Breast epithelium (tissue), 4 donors: ENCODE measurements at places on chromosomes 7 and 10. TPM values are rescaled to one million over a fixed set of nuclear protein-coding genes. Genes with fewer than 3 reads are reported as not detected.

DNA sequence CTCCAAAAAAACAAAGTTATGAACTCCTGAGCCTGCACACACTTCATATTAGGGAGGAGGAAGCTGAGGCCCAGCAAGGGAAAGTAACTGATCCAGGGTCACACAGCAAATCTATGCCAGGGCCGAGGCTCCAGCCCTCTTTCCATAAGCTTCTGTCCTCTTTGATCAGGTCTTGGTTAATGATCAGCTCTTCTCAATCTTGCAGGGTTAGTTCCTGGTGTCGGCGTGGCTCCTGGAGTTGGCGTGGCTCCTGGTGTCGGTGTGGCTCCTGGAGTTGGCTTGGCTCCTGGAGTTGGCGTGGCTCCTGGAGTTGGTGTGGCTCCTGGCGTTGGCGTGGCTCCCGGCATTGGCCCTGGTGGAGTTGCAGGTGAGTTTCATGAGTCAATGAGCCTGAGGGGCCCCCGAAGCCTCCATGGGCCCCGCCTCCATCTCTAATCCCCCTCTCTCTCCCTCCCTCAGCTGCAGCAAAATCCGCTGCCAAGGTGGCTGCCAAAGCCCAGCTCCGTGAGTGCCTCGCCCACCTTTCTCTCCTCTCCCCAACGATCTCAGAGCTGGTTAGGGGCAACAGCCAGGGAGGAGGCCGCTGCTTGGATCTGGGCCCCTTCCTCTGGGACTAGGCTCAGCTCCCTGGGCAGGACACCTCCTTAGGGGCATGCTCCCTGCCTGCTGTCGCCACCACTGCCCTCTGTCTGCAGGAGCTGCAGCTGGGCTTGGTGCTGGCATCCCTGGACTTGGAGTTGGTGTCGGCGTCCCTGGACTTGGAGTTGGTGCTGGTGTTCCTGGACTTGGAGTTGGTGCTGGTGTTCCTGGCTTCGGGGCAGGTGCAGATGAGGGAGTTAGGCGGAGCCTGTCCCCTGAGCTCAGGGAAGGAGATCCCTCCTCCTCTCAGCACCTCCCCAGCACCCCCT is 23.7 kb upstream of the LIMK1 start:
- H3K27ac ChIP-seq = peak overlapping the region; percentile 74
- H3K36me3 ChIP-seq = no peaks in the 10 kb centered on the region
- H3K27me3 ChIP-seq = no peaks in the 10 kb centered on the region
- no peaks in the 10 kb centered on the region for H3K4me1 ChIP-seq
- H3K4me3 ChIP-seq = no peak overlapping the region
- DNase-seq = peak; percentile 83

DNA sequence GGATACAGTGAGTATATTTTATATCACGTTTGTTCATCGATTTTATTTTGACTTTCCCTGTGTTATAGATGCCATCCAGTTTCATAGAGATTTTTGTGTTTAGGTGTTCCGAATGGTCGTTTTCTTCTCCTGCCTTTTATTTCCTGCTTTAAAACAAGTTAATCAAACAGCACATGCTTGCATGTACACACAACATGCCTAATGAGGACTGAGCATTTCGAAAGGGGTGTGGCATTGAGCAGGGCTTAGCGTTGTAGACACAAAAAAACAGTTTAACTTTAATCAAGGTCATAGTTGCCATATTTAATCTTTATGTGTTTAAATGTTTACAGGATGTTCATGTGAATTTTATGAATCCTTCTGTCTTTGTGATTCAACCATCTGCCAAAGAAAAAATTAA is 430.5 kb upstream of the GALNT17 start:
- no peak overlapping the region for H3K4me3 ChIP-seq
- no peaks in the 10 kb centered on the region for H3K27me3 ChIP-seq
- H3K27ac ChIP-seq = no peak overlapping the region
- H3K36me3 ChIP-seq = no peaks in the 10 kb centered on the region
- DNase-seq = no peak

ARHGAP22 gene
- 4.8 TPM for total RNA-seq

SUN3 gene
- not detected for total RNA-seq

- H3K27ac ChIP-seq = no peak overlapping the region
- H3K27me3 ChIP-seq = no peaks in the 10 kb centered on the region
- H3K4me1 ChIP-seq = no peaks in the 10 kb centered on the region
These were observed 34.8 kb upstream of the FGFR2 start for GRCh38 chr10:121633056-121633455.

GRCh38 chr10:110695539-110695886 is 51.4 kb downstream of the RBM20 start:
- no peaks in the 10 kb centered on the region for H3K27me3 ChIP-seq
- DNase-seq = no peak
- H3K27ac ChIP-seq = no peak overlapping the region
- H3K4me3 ChIP-seq = no peak overlapping the region
- no peaks in the 10 kb centered on the region for H3K4me1 ChIP-seq
- H3K36me3 ChIP-seq = no peaks in the 10 kb centered on the region

KIN gene
- total RNA-seq = 13.3 TPM

DNA sequence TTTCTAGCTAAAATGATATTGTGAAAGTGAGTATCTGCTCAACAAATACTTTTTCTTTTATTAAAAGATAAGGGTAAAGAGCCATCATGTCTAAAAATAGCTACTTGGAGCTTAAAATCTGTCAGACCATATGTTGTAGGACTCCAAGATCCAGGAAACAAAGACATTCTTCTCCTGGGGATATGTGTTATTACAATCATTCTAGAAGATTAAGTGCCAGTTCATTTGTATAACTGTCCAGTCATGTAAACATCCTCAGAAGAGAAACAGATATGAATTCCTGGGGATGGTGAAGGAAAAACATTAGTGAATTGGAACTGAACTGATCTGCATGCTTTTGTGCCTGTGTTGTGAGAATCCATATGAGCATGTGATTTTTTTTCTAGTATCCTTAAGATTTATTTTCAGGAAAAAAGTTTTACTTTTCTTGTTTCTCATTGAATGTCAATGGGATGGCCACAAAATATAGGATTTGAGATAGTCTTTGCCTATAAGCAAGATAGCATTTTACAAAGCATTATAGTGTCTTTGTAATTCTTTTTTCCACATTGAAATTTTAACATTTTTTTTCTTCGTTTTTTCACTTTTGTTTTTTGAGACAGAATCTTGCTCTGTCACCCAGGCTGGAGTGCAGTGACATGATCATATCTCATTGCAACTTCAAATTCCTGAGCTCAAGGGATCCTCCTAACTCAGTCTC is 14.4 kb upstream of the MTERF1 start:
- no peak overlapping the region for H3K27ac ChIP-seq
- H3K4me1 ChIP-seq = no peaks in the 10 kb centered on the region
- no peak for DNase-seq
- no peaks in the 10 kb centered on the region for H3K27me3 ChIP-seq
- H3K4me3 ChIP-seq = no peak overlapping the region
